ENCODE measurements at places on chromosomes 2 and 18.
A peak's percentile ranks its signal among the peaks of the same experiment; 100 is the strongest.

GRCh38 chr18:76099931-76100457, 395.0 kb downstream of the ZNF516 start:
- DNase-seq, result no peak

GRCh38 chr2:12064153-12064552, 317.7 kb downstream of the LPIN1 start:
- no peak for DNase-seq

DNA sequence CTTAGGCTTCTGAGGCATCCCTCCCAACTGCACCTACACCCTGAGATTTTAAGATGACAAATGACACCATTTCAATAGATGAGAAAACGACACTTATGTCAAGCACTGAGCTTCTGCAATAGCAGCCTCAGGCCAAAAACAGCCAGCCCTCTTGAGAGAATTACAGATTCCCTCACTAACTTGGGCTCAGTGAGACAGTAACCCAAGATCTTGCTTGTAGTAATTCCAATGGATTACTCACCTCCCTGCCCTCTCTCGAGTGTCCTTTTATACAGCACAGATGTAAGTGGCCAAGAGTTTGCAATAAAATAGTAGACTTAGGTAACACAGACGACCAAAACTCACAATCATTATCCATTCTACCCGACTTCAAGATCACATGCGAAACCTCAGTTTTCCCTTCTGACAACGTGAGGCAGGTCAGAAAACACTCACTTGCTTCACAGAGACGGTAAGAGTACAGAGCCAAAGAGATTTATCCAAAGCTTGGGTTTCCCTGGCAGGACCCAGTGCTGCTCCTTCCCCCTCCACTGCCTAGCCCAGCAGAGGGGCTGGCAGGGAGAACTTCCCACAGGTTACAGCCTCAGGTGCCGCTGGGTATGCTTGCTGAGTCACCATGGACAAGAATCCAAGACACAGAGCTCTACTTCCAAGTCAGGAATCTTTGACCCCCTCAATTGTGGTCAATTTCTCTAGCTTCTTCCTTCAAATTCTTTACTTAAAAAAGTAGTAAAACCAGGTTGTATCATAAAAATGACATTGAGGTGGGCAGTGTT, 181.4 kb downstream of the MYO5B start:
- no peak for DNase-seq

GRCh38 chr18:32621034-32621433, 150.4 kb upstream of the GAREM1 start:
- DNase-seq, result no peak

GRCh38 chr2:240557808-240558207, at the start of gene ANKMY1:
TSS of gene ANKMY1 (minus strand) at chr2:240557988. CDS start at chr2:240557335, 653 bp downstream.
- DNase-seq, result peak; percentile 49

GRCh38 chr18:80253871-80254492, 6.7 kb upstream of the PARD6G start:
- DNase-seq, result no peak

DNA sequence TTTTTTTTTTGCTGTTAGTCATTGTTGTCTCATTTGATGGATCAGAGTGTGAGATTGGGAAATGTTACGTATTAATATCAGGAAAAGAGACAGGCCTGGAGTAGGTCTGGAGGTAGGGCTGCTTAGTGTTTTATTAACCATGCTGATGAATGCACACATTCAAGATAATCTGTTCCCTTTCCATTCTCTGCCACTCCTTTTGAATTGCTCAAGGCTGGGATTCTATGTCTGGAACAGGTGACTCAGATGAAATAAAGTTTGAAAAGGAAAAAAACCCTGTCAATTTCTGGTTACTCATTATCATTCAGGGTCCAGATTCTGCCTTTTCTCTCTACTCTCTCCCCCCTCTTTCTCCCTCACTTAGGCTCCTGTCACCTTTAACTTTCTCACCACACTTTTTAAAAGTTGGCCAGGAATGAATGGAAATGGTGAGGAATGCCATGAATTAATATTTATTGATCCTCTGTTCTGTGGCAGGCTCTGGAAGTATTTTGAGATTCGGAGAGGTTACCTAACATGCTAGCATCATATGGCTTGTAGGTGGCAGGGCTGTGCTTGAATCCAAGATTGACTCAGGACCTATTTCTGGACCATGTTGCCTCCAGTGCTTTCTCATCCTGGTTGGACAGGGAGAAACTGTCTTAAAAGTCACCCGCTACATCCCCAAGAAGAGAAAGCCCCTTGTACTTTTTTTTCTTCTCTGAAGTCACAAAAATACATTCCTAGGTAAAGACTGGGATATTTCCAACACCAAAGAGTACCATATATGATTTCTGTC, 40.2 kb downstream of the MAP4K4 start:
- DNase-seq, result no peak

- no peak for DNase-seq
Measured at GRCh38 chr2:195603998-195604397, 53.0 kb upstream of the SLC39A10 start.

DNA sequence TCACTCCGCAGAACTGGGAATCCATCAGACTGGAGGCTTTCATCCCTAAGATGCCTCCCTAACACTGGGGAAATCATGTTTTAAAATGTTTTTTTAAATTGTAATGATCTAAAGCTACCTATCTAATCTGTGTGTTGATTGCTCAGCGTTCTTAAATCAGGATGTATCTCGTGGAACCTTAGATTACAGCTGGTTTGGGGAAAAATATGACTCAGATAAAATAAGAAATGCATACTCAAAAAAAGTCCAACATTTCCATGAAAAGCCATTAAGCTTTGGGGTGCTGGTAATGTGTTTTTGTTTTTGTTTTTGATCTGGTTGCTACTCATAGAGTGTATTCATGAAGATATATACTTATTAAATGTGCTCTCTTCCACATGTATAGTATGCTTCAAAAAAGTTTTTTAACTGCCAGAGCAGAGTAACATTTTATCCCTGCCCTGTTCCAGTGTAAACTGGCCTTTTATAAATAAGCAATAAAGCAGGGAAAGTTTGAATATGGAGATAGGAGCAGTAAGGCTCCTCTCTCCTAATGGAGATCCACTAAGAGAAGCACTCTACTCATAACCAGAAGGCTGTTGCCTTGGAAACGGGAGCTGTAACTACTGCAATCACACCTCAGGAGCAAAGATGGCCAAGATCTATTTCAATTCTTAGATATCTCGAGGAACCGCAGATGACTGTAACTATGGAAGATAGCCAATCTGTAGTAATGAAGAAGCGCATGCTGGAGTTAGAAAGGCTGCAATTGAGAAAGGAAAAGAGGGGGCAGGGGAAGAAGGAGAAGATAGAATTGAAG, 41.6 kb downstream of the ANKRD44 start:
- no peak for DNase-seq

DNA sequence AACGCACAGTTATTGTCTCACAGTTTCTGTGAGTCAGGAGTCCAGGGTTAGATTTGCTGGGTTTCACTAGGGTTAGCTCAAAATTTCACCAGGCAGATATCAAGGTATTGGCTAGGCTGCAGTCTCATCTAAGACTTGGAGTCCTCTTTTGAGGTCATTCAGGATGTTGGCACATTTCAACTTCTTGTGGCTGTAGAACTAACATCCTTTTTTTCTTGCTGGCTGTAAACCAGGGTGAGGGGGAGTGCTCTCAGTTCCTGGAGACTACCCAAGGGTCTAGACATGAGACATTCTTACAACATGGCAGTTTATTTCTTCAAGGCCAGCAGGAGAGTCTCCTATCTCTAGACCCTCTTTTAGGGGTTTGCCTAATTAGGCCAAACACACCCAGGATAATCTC, 12.8 kb upstream of the CAVIN2 start:
- DNase-seq, result no peak

GRCh38 chr2:15841776-15842560, 98.4 kb upstream of the MYCN start:
- no peak for DNase-seq

GRCh38 chr2:74739733-74740241, 85.7 kb downstream of the SEMA4F start:
- DNase-seq, result no peak

DNA sequence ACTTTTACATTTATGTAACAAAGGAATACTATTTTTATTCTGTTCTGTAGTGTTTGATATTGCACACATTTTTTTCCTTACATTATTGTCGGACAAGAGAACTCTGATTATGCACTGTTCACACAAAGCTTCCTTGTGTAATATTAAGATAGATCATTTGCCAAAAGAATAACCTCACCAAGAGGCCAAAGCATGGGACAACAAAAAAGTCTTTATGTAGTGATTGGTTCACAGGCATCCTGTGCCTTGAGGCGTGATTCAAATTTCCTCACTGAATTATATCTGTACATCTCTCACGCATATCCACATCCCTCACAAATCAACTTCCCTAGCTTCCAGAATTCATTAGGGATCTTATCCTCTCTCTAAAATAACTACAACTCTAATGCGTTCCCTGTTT, 642.7 kb downstream of the NR4A2 start:
- DNase-seq, result no peak

- no peak for DNase-seq
Measured at GRCh38 chr2:105644174-105644980, 100.3 kb upstream of the NCK2 start.

Measured in activated T-helper 1 cell treated with anti-CD3 and anti-CD28 coated beads, Interleukin-2, amount 50 U/mL, for 16 hours (primary cell).